ENCODE measurements at places on chromosomes 16 and 17.

DNA sequence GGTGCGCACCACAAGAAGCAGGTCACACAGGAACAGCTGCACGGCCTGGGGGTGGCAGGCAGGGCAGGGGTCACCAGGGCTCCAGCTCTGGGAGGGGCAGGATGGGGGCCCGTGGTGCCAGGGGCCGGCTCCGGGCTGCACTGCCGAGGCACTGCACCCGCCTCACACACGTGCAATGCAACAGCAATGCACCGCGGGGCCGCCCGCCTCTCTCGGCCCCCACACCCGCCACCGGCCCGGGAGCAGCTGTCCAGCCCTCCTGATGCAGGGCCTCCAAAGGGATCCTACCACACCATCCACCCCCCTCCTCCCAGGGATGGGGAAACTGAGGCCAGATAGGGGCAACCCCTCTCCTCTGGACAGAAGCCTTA, 23.1 kb downstream of the SREBF1 start:
- no peak overlapping the region for H3K4me3 ChIP-seq
- no peak for DNase-seq
- H3K4me1 ChIP-seq = peaks cover 25% of the 10 kb centered on the region
- H3K27ac ChIP-seq = no peak overlapping the region

- peaks cover 38% of the 10 kb centered on the region for H3K27me3 ChIP-seq
- H3K27ac ChIP-seq = no peak overlapping the region
- no peaks in the 10 kb centered on the region for H3K4me1 ChIP-seq
These were observed 12.7 kb downstream of the WFDC1 start for GRCh38 chr16:84307209-84307954.

DNA sequence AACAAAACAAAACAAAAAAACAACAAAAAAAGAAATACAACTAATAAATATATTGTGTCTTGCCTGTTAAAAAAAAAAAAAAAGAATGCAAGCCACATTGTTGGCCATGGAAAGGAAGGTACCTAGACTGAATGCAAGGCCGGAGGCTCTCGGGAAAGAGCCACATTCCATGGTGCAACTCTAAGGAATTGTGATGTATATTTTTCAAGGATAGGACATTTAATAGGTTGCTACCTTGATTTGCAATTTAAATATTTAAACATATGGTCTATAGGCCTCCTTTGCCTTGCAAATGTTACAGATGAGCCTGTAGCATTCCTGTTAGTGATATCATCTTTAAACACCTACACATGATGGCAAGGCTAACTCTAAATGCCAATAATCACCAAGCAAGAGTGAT, 650.9 kb downstream of the TOX3 start:
- H3K27ac ChIP-seq = no peak overlapping the region
- H3K4me1 ChIP-seq = no peaks in the 10 kb centered on the region
- H3K27me3 ChIP-seq = no peaks in the 10 kb centered on the region

DNA sequence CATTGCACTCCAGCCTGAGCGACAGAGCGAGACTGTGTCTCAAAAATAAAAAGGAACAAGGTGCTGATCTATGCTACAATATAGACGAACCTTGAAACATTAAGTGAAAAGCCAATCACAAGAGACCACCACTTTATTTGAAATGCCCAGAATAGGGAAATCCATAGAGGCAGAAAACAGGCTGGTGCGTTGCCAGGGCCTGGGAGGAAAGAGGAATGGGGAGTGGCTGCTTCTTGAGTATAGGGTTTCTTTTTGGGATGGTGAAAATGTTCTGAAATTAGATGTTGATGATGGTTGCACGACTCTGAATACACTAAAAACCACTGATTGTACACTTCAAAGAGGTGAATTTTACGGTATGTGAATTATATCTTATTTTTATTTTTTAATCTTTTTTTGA, 20.3 kb upstream of the GLIS2 start:
- no peak for DNase-seq
- H3K4me1 ChIP-seq = no peaks in the 10 kb centered on the region
- no peak overlapping the region for H3K27ac ChIP-seq
- no peaks in the 10 kb centered on the region for H3K27me3 ChIP-seq

GRCh38 chr16:19505600-19506303, 16.1 kb downstream of the GDE1 start:
- H3K4me1 ChIP-seq = no peaks in the 10 kb centered on the region
- H3K36me3 ChIP-seq = peaks cover 91% of the 10 kb centered on the region
- H3K27ac ChIP-seq = peak overlapping the region; percentile 18
- no peak for DNase-seq
- no peak overlapping the region for H3K4me3 ChIP-seq
- no peaks in the 10 kb centered on the region for H3K27me3 ChIP-seq

GRCh38 chr17:68305142-68305541, 13.8 kb downstream of the ARSG start:
- H3K4me1 ChIP-seq = peaks cover 16% of the 10 kb centered on the region
- H3K36me3 ChIP-seq = peaks cover 13% of the 10 kb centered on the region
- DNase-seq = no peak
- no peak overlapping the region for H3K4me3 ChIP-seq
- H3K27ac ChIP-seq = no peak overlapping the region

GRCh38 chr17:50269477-50270434, 4.5 kb upstream of the TMEM92 start:
- H3K27me3 ChIP-seq = peaks cover 21% of the 10 kb centered on the region
- no peak overlapping the region for H3K27ac ChIP-seq
- peaks cover 5% of the 10 kb centered on the region for H3K4me1 ChIP-seq
- H3K36me3 ChIP-seq = no peaks in the 10 kb centered on the region
- DNase-seq = peak; percentile 73

All from activated T-cell treated with anti-CD3 and anti-CD28 coated beads, Interleukin-2, amount 50 U/mL, for 24 hours (primary cell).